ENCODE measurements at places on chromosomes 12 and 14.

GRCh38 chr12:2751230-2751629 is 43.5 kb upstream of the FKBP4 start:
- no peak for DNase-seq

GRCh38 chr14:100867631-100868315 is 35.7 kb downstream of the RTL1 start:
- DNase-seq = no peak

DNA sequence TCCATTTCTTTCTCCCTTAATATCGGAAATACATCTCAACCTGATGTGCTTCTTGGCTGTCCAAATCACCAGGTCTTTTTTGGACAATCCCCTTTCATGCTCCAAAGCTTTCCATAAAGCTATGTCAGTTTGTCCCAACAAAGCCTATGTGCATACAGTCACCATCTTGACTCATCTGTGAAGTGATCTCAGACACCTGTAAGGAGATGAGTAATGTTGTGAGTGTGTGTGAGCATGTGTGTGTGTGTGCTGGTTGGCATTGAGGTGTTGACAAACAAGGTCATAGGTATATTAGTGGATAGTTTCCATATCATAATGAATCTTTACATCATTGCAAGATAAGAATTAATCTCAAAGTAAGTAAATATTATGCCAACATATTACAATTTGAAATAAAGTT is 1243.3 kb upstream of the SEL1L start:
- DNase-seq = no peak

DNA sequence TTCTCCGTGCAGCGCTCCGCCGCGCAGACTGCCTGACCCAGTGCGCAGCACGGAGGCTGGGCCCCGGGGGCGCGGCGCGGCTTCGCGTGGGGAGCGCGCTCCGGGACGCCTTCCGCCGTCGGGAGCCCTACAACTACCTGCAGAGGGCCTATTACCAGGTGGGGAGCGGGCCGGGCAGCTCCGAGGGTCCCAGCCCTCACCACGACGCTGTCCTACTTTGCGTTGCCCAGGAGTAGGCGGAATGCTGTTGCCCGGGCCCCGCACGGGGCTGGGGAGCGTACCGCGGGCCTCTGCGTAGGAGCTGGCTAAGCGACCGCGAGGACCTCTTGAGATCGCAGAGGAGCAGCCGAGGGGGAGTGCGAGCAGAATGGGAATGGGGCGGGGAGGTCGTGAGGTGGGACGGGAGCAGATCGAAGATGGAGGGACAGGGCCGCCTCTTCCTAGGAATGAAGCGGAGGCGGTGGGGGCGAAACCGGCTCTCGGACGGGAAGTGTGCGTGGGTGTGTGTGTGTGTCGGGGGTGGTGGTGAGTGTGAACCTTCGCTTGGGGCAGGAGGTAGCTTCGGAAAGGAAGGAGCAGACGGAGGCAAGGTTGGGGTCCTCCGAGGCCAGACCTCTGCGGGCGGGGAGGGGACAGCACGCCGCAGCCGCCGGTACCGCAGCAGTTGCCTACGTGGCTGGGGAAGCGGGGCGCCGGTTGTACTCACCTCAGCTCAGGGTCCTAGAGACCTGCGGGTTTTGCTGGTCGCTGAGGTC is 751 bp downstream of the P3H3 start:
- DNase-seq = peak; percentile 44

DNA sequence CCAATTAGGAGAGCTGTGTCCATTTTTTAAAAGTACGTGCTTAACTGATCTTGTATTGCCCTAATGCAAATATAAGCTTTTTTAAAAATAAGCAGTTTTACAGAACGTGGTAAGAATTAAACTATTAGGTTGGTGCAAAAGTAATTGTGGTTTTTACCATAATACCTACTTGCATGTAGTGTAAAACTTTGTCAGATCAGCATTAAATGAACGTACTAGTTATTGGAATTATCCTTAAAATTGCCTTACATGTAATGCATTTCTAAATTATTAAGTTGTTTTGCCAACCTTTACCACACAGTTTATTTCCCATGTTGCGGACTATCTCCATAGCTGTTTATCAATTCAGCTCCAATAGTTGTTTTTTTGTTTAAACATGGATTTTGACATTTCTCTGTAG is 10.9 kb downstream of the CAND1 start:
- DNase-seq = no peak

DNA sequence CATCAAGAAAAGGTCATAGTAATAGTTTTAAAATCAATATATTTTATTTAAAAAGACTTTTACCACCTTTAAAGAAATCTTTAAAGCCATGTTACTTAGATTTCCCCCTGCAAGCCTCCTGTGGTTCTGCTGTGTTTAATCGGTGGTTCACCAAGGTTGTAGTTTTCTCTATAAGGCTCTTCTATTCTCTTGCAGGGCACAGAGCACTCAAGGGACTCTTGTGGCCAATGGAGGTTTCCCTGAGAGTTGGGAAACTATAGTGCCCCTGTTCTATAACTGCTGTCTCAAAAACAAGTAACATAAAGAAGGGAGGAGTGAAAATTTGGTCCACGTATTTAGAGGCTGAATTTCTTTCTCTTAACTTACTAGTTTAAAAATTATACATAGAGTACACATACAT is 25.0 kb downstream of the DACT1 start:
- DNase-seq = no peak

DNA sequence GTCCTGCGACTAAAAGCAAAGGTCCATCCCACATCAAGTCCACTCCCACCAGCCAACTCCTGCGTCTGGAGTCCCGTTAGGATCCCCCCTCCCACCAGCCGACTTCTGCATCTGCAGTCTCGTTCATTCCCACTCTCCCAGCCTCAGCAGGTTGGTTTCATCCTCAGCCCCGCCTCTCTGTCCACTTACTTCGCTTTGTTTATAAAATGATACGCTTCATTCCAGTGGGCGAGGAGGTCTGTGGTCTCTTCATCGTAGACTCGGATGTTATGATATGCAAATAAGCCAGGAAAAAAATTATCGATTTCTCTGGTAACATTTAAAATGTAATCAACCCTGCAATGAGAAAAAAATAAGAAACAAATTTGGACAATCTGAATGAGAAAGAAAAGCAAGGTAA is 56.8 kb downstream of the SSH1 start:
- no peak for DNase-seq

DNA sequence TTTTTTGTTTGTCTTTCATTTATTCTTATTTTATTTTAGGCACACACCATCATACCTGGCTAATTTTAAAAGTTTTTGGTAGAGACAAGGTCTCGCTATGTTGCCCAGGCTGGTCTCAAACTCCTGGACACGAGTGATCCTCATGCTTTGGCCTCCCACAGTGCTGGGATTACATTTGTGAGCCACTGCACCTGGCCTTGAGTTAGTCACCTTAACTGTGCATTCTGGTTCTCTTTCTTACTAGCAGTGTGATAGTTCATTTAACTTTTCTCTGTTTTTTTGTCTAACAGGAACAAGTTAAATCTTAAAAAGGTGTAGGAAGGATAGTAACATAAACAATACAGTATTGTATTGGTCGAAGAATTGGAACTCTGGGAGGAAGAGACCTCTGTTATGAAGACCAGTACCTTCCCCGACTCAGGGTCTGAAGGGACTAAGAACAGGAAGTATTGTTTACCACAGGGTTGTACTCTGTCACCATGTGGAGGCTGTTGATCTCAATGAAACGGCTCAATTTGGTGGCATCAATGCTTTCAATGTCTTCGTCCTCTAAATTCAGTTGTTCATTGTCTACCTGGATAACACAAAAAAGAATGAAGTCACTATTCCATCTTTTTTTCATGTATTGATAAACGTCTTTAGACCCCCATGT is 17.7 kb downstream of the ERP27 start:
- no peak for DNase-seq

DNA sequence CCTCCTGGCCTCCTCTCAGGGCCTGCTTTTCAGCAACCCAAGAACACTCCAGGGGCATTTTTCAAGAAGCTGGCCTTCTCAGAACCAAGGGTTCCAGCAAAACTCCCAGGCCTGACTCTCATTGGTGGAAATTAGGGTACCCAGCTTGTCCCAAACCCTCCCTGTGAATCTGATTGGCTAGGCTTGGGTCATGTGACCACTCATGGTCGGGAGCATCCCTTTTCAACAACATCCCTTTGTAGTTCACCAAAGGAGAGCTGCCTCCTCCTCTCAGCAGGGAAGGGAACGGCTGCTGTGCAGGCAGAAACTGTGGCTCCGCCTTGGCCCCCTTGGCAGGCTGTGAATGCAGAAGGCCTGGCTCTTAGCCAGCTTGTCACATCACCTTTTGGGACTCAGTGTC is 94.5 kb downstream of the AACS start:
- no peak for DNase-seq

- no peak for DNase-seq
Observed at GRCh38 chr14:67387195-67387594, 24.8 kb downstream of the PLEK2 start.

DNA sequence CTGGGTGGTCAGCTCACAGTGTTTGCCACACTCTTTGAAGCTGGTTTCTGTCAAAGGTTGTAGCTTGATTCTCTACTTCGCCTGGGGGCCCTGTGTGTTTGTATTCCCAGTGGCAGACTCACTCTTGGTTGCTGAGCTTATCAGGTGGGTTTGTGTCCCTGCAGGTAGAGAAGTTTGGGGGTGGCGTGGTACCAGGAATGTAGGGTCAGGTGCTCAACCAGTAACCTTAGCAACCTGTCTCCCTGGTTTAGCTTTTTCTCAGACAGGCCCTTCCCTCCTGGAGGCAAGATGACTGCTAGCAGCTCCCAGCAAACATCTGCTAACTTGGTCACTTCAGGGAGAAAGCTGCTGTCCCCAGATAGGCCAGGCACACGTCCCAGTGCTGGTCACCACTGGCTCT is 352.2 kb downstream of the AACS start:
- no peak for DNase-seq

GRCh38 chr12:6226002-6226678 is 25.9 kb downstream of the CD9 start:
- DNase-seq = peak; percentile 83

GRCh38 chr14:35336494-35337268 is 44.5 kb downstream of the PSMA6 start:
- DNase-seq = peak; percentile 74

DNA sequence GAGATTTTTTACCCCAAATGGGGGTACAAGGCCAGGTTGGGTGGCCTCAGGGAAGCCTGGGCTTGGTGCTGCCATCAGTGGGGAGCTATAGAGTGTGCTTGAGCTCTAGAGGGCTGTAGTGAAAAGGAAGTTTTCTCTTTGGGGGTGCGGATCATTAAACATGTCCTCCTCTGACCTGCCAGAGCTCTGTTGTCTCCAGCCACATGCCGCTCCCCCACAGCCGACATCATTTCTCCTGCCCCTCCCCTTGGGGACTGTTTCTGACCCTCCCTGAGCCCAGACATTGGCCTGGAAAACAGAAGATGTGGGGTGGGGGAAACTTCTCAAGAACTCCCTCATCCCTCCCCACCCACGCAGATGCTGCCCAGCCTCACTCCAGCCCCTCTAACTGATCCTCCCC is 25.3 kb downstream of the DTX1 start:
- DNase-seq = no peak

DNA sequence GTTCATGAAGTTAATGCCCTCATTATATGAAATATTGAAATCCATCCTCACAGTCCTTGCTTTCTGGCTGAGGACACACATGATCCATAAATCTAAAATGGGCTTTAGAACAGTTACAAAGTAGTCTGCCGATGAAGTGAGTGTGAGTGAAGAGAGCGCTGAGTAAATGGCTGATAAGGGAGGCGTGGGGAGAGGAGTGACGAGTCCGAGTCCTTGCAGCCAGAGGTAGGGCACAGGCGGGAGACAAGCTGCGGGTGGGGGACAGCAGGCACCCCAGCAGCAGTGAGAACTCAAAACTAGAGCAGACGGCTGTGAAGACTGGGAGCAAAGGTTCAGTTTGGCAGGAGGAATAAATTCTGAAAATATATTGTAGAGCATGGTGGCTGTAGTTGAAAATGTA is 140.1 kb upstream of the ATP2B1 start:
- DNase-seq = no peak

DNA sequence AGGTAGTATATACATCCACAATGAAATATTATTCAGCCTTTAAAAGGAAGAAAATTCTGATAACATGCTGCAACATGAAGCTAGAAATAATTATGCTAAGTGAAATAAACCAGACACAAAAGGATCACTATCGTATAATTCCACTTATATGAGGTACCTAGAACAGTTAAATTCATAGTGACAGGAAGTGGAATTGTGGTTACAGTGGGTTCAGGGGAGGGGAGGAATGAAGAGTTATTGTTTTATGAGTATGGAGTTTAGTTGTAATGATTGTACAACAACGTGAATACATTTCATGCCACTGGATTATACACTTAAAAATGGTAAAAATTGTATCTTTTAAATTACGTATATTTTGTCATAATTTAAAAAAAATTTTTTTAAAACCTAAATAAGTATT is 21.0 kb downstream of the EEA1 start:
- DNase-seq = no peak

DNA sequence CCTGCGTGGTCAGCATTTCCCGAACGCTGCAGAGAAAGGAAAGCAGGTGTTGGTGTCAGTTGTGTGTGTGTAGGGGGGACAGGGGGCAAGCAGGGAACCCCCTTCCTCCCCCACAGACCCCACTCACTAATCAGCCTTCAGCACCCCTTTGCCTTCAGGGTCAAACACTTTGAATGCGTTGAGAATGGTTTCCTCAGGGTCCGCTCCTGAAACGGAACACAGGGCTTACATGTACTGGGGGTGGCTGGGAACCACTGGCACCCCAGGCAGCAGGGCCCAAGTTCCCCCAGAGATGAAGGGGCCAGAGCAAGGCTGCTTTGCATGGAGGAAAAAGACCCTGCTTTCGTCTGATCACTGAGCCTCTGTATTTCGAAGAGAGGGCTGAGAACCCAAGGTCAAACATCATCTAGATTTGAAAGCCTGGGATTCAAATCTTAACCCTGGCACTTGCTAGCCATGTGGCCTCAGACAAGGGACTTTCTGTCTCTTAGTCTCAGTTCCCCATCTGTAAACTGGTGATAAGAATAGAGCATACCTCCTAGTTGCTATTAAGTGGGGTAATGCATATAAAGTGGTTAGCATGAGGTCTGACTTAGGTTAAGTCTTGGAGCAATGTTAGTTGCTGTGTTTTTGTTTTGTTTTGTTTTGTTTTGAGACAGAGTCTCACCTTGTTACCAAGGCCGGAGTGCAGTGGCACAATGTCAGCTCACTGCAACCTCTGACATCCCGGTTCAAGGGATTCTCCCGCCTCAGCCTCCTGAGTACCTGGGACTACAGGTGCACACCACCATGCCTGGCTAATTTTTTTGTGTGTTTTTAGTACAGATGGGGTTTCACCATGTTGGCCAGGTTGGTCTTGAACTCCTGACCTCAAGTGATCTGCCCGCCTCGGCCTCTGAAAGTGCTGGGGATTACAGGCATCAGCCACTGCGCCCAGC is 7.0 kb downstream of the MYL2 start:
- DNase-seq = no peak

- no peak for DNase-seq
Observed at GRCh38 chr14:99093532-99094517, 178.2 kb downstream of the BCL11B start.
